Left lung (tissue), 14 donors: ENCODE measurements at places on chromosomes 7 and 10. TPM values are rescaled to one million over a fixed set of nuclear protein-coding genes. Genes with fewer than 3 reads are reported as not detected.

EPC1 gene
- 69.3 TPM for polyA plus RNA-seq

MSMB gene
- not detected for polyA plus RNA-seq

- no peak for DNase-seq
These were observed 4.6 kb upstream of the ANKRD26 start for GRCh38 chr10:27104919-27105318.

DNA sequence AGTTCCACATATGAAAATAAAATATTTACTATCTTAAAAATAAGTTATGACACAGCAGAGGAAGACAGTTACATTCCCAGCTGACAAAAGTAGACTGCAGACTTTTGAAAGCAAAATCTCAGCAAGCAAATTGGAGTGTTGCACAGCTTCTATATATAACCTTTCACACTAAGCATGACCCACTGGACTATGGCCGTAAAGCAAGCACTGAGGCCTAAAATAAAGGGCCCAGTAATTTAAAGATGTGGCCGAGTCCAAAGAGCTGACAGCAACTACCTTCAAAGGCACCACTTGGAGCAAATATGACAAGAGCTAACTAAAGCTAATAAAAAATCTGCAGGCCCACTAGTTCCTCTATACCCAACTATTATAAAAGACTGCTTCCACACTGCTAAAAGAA is 6.5 kb downstream of the GDI2 start:
- no peak for DNase-seq

- no peak for DNase-seq
These were observed 444.1 kb downstream of the NRG3 start for GRCh38 chr10:82319074-82319473.

DNA sequence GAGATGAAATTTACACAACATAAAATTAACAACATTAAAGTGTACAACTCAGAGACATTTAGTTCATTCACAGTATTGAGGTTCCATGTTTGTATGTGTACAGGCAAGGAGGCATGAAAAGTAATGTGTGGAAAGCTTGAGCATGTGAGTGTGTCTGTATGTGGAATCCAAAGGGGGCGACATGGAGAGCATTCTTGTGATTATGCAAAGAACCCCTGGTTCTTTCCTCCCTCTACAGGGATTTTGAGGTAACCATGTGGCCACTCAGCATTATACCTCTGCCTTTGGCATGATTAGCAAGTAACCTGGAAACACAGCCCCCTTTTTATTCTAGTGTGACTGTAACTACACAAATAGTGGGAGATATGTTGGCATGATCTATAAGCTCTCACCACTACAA is 21.0 kb downstream of the OR2F1 start:
- no peak for DNase-seq

DNA sequence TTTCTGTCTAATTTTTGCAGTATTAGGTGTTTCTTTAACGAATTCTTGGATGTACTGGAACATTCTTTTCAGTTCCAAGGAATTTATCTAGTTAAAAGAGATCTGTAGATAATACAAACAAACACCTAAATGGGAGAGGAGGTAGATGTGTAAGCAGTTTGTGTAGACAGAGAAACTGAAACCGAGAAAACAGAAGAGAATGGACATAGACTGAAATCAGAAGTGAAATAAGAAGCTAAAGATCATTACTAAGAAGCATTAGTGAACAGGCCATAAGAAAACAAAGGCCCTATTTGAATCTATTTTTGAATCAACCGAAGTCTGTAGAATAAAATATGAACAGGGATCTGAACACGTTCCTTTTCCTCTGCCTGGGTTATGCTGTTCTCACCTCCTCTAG is 26.5 kb upstream of the TMEM229A start:
- no peak for DNase-seq

GRCh38 chr10:117204316-117204715 is 7.0 kb downstream of the KCNK18 start:
- DNase-seq: no peak

- no peak for DNase-seq
These were observed 13.5 kb downstream of the CRTAC1 start for GRCh38 chr10:98016772-98017475.

DNA sequence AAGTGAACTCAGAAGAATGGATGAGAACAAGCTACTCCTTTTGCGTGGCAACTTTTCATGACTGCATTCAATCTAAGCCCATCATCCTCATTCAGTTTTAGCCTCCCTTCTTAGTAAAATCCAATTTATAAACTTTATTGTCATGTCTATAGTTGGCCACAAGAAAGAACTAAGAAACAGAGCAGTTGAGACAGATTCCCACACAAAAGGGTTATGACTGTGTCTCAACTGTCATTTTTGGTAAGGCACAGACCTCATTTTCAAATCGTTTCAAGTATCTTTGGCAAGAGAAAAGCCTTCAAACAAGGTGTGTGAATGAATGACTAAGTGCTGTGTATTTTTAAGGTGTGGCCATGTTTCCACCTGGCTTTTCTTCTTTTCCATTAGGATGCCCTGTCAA is 84.2 kb upstream of the CREB5 start:
- DNase-seq: no peak
